ENCODE measurements at places on chromosomes 16 and 17.

DNA sequence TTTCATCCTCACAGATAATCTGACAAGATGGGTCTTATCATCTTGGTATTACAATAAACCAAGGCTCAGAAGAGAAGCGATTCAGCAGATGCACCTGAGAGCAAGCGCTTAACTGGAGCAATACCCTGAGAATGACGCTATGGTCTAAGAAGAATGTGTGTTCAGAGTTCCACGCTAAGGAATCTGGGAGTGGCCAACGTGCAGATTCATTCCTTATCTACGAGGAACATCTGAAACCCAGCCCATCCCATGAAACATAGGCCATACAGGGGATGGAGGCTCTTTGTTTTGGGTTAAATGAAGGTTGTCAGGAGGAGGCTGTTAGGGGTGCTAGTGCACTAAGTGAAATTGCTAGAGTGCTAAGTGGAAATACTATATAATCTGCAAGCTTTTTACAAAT is 28.5 kb upstream of the KDM8 start:
- no peak for DNase-seq

- no peak for DNase-seq
These were observed 11.4 kb upstream of the MAP2K3 start for GRCh38 chr17:21272881-21273792.

- peak; percentile 37 for DNase-seq
These were observed 19.4 kb downstream of the PLCG2 start for GRCh38 chr16:81798311-81799137.

DNA sequence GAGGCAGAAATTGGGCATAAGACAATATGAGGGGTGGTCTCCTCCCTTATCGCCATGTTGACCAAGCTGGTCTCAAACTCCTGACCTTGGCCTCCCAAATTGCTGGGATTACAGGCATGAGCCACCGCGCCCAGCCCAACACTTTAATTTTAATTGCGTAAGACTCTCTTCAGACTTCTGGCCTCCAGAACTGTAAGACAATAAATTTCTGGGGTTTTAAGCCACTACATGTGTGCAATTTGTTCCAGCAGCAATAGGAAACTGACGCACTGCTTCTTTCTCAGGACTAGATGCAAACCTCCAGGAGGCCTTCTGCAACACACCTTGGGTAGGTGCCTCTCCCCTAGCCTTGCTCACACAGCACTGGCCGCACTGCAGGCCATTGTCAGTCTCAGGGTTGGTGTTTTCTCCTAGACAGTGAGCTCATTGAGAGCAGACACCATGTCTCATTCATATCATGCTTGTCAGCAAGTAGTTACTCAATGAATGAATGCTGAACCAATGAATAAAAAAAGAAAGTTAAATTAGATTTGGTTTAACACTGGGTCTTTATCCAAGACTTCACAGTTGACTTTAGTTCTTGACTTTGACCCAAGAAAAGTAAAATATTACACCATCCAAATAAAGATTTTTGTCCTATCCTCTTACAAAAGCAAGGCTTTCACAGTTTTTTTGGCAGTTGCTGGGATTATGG is 5.5 kb upstream of the ACSF2 start:
- no peak for DNase-seq

- DNase-seq: no peak
These were observed 5.0 kb downstream of the ESRP2 start for GRCh38 chr16:68230956-68231355.

DNA sequence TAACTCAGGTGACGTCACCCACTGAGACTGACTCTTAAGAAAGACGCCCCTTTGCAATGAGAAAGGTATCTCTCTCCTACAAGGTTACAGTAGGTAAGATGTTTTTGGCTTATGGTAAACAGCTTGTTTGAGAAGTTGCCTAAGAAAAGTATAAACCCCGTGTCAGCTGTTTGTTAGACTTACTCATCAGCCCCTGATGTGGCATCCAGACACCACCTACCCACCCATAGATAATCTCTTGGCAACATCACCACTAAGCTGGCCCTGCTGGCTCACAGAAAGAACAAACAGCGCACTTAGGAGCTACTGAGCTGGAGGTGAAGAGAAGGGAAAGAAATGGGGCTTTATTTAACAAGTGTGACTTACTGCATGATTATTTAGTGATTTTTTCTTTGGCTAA is 121.0 kb downstream of the PARN start:
- DNase-seq: no peak

GRCh38 chr16:62363501-62363900 is 327.3 kb upstream of the CDH8 start:
- peak; percentile 36 for DNase-seq

GRCh38 chr16:72552654-72553053 is 380.7 kb upstream of the PMFBP1 start:
- DNase-seq: no peak

DNA sequence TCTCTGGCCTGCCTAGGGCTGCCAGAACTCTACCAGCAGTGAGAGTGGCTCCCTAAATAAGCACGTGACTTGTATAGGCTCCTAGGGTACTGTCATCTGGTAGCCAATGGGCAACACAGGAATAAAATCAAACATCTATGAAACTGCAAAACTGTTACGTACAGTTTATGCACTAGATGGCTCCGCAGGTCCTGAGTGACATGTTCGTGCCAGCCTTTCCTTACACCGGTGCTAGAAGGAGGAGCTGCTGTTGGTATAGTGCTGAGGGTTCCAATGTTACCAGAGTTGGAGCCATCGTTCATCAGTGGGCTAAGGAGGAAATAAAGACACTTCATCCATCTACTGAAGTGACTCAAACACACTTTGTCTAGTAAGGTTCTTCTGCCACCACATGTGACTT is 63.2 kb upstream of the TRAP1 start:
- peak; percentile 62 for DNase-seq

- no peak for DNase-seq
These were observed 528.1 kb downstream of the NPIPA7 start for GRCh38 chr16:16907089-16907488.

DNA sequence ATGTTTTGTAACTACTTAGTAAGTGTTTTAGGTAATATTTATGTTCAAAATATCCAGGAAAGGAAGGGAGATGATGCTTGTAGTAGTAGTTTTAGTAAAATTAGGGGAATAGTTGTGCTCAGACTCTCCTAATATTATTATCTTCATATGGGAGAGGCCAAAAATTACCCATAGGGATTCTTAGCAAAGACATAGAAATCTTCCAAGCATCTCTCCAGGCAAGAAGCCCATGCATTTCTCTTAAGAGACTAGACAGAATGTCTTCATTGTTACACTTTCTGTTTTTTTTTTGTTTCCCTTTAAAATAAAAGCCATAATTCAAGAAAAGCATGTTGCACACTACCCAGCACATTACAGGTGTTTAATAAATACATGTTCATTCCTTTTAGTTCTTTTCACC is 180.6 kb downstream of the CYB561 start:
- no peak for DNase-seq

GRCh38 chr17:52110923-52111581 is 47.5 kb downstream of the CA10 start:
- DNase-seq: no peak

- DNase-seq: no peak
These were observed 189.0 kb downstream of the MAP2K4 start for GRCh38 chr17:12209632-12210191.

- DNase-seq: no peak
These were observed 1.2 kb downstream of the USP7 start for GRCh38 chr16:8962393-8963009.

- peak; percentile 52 for DNase-seq
These were observed 17.3 kb upstream of the EEF2K start for GRCh38 chr16:22188595-22189442.

- peak; percentile 25 for DNase-seq
These were observed 4.0 kb downstream of the SRCIN1 start for GRCh38 chr17:38601539-38602351.

DNA sequence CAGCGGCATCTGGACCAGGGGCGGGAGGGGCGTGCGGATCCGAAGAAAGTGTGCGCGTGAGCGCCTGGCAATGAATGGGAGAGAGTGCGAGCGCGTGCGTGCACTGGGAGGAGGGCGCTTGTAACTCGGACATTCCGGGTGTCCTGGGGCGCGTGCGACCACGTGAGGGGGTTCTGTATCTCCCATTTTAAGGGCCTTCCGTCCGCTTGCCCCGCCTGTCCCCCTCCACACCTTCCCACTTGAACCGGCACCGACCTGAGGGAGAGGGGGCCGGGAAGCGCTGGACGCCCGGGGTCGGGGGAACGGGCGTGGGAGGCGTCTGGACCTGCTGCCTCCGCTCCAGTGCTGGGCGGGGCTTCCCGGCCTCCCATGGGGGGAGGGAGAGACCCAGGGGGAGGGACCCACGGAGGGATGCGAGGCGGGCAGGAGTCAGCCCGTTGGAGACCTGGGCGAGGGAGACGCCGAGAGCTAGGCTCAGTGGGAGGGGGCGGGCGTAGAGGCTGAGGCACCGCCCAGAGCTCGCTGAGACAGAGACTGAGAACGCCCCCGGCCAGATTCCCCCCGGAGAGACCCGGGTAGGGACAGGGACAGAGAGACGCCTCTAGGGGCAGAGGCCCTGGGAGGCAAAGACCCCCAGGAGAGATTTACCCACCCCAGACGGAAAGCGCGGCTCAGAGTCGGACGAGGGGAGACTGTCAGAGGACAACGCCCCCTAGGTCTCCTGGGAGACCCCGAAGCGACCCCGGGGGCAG is at the start of gene KREMEN2:
Gene KREMEN2 (plus strand): TSS at position 553 of the 752 bp plus-strand sequence. CDS start 246 bp downstream, outside the sequence.
- peak; percentile 90 for DNase-seq

DNA sequence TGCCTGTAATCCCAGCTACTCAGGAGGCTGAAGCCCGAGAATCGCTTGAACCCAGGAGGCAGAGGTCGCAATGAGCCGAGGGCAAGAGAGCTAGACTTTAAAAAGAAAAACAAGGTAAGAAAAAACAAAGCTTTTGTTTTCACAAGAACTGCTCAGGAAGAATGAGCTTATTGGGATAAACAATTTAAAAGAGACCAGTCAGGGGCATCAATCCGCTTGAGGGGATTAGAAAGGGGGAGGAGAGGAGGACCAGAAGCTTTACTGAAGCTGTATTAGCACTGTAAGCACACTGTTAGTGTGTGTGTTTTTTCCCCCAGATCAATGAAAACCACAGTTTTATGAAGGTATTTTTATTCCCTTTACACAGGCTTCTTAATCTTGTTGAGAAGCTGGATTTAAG is 8.8 kb downstream of the TMEM170A start:
- peak; percentile 38 for DNase-seq

DNA sequence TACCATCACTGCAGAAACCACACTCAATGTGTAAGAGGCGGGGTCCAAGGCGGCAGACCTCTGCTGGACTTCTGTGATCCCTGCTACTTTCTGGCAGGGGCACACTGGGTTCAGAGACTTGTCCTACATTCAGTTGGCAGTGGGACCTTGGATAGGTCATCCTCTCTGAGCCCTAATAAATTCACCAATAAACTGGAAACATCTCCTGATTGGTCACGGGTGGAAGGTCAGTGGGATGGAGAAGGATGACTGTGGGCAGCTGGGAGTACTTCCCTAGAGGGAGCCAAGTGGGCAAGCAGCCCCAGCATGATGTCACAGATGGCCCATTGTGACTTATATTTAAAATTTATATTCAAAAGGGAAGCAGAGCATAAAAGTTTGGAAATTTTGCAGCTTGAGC is 49.7 kb downstream of the RNF112 start:
- no peak for DNase-seq

GRCh38 chr16:81469183-81469677 is 24.6 kb downstream of the CMIP start:
- no peak for DNase-seq

- no peak for DNase-seq
These were observed 16.0 kb upstream of the KCNJ16 start for GRCh38 chr17:70059071-70059470.

DNA sequence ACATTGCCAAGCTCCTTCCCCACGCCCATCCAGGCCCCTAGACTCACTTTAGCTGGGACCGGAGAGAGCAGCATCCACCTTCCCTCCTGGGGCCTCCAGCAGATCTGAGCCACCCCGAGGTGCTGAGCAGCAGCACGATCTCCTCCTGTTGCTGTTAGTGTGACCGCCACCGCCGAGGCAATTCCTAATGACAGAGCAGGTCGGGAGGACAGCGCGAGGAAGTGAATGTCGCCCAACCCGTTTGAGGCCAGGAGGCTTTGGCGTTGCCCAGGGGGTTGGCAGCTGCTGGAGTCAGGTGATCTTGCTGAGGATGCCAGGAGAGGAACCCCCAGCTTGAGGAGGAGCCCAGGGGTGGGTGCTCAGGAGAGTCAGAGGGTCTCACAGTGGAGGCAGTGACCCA is at the start of gene RNF222:
Gene RNF222 (minus strand): TSS at position 192 of the 400 bp plus-strand sequence. CDS start 4,366 bp downstream, outside the sequence.
- no peak for DNase-seq

- DNase-seq: no peak
These were observed 82.9 kb downstream of the ZNF778 start for GRCh38 chr16:89300311-89300975.

DNA sequence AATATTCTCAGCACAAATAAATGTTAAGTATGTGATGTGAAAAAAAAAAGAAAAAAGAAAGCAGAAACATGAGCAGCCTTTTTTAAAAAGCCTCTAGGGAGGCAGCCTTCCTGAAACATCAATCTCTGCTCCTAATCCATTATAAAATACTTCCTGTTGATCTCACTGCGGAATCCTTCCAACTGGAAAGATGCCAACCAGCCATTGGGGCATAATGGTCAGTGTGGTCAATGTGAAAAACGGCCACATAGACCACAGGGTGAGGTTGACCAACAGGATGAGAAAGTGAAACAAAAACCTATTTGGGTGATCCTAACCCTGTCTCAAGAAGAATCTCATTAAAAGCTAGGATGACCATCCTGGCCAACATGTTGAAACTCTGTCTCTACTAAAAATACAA is 26.1 kb upstream of the ABCA8 start:
- no peak for DNase-seq

GRCh38 chr17:7803981-7804380 is 30.0 kb upstream of the KDM6B start:
- DNase-seq: no peak

- no peak for DNase-seq
These were observed 59.2 kb downstream of the SRL start for GRCh38 chr16:4182581-4183236.

DNA sequence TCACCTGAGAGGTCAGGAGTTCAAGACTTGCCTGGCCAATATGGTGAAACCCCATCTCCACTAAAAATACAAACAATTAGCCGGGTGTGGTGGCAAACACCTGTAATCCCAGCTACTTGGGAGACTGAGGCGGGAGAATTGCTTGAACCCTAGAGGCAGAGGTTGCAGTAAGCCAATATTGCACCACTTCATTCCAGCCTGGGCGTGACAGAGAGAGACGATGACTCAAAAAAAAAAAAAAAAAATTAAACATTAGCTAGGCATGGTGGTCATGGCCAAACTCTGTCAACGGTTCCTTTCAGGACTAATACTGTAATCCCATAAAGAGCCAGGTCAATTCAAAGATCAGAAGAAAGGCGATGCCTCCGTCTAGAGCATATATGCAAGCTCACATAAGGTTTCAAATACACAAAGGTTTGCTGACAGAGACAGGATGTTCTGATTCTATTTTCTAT is 2.4 kb downstream of the RNF157 start:
- no peak for DNase-seq

DNA sequence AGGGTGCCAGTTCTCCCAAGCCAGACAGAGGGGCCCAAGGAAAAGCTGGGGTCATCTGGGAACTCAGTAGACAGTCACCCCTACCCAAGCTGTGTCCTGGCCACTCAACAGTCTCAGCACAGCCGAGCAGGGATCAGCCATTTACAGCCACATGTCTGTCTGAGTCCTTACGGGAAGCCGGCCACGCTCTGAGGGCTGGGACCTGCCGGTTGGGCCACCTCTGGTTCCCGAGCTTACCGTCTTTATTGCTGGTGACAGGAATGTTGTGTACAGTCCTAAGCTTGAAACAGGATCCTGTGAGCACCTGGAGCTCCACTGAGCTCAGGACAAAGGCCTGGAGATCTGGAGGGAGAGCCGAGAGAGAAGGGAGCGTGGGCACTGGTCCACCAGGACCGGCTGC is 59.8 kb downstream of the TIMM22 start:
- DNase-seq: no peak
